Stimulated activated CD8-positive, alpha-beta memory T cell treated with anti-CD3 and anti-CD28 coated beads, Interleukin-2, amount 100 ng/mL, for 48 hours (primary cell): ENCODE measurements at places on chromosomes 4 and X.

DNA sequence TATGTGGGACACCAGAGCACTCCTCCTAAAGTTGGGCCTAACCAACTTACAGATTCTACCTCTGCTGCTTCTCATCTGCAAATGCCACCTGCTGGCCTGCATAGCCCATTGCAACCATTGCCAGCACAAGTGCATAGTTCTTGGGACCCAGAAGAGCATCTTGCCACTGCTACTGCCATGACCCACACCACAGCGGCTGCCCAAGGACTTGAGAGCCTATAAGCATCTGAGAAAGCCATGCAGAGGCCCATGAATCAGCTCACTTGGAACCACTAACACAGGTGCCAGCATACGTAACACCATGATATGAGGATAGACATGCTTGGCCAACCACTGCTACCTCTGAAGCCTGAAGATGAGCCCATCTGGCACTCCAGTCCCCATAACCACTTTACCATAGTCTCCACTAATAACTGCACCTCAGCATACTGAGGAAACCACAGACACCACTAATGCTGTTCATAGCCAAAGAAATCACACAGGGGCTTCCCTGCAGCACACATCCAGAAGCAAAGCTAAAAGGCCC lies 258.1 kb upstream of the AGTR2 start:
- no peak for DNase-seq

DNA sequence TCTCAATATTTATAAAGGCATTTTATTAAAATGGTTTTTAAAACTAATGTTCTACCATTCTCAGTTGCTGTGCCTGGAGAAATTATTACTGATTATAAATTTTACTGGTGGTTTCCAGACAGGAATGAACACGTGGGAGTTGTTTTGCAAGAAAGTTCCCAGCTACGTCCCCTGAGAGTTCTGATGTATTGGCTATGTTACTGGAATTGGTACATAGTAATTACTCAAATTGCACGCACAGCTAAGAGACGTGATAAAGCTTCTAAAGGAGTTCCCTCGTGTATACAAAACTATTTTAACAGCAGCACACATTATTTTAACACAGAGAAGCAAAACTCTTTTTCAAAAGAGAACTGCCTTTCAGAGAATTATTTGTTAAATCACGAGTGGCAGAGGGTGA lies 292.2 kb downstream of the NLGN4X start:
- no peak for DNase-seq

DNA sequence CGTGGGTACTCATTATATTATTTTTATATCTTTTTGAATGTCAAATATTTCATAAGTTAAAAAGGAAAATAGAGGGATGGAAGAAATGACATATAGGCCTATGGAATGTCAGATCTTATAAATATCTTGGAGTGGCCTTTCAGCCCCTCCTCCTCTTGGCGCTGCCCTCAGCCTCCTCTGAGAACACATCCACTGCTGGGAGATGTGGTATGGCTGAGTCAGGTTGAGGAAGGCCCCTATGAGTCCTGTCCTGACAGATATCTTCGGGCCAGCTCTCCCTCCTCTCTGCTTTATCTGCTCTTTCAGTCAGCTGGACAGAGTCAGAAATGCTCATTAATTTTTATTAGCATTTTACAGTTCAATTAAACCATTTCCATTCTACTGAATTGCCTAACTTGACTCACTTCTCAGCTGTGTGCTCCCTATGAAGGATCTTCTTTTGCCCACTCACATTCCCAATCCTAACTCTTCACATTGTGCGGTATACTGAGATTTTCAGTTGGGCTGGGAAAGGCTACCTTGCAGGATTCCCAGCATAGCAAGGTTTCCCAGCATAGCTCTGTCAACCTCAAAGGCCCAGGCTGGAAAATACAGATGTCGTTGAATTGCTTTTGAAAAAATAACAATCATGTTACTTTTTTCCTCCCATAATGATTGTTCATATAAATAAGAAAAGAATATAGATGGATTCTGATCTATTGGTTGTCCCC lies 128.0 kb downstream of the ARHGEF9 start:
- no peak for DNase-seq

- no peak for DNase-seq
These were observed 13.9 kb downstream of the CDS1 start for GRCh38 chr4:84596826-84597225.

DNA sequence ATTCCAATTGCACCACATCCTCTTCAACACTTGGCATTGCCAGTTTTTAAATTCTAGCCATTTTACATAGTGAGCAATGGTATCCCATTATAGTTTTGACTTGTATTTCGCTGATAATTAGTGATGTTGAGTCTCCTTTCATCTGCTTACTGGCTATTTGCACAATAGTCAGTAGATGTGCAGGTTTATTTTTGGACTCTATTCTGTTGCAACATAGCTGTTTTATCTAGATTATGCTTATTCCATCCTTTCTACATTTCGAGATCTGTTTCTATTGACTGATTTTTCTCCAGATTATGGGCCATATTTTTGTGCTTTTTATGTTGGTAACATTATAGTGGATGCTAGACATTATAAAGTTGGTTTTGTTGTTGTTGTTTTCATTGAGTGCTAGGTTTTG lies 106.1 kb downstream of the WWC2 start:
- no peak for DNase-seq

DNA sequence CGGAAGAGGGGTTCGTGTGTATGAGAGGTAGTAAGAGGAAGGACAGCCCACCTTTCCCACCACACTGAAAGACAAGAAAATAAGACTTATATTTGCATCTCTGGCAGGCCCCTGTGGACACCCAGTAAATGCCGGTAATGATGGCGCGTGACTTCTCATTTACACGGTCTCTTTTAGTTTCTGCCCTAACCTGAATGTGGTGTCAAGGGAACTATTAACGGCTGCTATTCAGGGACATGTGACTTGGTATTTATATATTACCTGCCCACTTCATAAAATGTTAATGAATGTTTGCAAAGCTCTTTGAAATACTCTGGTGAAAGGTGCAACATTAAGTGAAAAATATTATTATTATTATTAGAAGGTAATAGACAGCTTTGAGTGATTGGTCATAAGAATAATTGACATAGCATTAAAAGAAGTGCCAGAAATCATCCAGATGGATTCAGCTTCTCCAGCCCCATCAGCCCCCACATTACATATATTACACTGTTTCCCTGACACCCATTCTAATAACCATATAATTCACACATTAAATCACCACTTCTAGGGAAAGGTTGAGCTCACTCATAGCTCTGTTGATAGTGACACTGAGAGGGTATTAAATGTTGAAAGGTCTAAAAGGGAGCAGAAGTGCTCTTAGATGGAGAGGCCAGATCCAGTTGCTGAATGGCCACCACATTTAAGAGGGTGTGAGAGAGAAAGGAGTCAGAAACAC lies 83.0 kb upstream of the BEND4 start:
- DNase-seq, result no peak

- no peak for DNase-seq
These were observed 100.5 kb downstream of the AASDH start for GRCh38 chr4:56286763-56287162.

DNA sequence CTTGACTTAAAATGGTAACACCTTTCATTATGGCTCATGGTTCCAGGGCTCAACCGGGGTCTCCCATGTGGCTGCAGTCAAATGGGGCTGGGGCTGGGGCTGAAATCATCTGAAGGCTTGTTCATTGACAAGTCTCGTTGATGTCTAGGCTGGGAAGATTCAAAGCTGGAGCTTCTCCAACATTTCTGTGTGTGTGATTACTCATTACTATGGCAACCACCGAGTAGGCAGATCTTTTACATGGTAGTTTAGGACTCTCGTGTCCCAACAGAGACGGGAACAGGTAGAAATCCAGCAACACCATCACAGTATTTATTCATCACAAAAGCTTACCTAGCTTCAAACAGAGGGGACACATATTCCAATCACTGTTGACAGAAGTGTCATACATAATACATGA lies 7.8 kb downstream of the YTHDC1 start:
- DNase-seq, result no peak

DNA sequence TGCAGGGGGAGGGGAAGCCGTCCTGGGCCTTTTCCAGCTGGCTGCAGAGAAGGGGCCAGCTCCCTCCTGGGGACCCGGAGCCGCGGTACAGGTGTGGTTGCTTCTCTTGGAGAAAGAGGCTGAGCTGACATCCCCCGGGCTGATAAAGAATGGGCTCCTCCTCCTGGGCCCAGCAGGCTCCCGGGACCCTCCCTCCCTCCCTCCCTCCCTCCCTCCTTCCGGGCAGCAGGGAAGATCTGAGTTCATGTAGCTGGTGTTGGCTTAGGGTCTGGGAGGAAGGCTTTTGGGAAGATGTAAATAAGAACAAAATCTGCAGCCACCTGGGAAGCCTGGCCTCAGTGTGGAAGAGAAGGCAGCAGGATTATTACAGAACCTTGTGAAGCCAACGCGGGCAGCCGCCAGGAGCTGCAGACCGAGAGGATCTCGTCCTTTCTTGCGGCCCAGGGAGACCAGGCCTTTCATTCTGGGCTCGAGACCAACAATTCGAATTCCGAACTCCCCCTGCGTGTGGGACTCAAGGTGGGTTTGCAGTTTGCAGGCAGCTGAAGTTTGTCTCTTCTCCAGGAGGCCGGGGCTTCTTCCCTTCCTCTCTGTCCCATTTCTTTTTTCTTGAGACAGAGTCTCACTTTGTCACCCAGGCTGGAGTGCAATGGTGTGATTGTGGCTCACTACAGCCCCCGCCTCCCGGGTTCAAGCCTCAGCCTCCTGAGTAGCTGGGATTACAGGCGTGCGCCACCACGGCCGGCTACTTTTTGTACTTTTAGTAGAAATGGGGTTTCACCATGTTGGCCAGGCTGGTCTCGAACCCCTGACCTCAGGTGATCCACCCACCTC lies at the start of gene PLCXD1:
Gene PLCXD1, plus strand, starts transcription at position 216 of the 834 bp plus-strand sequence. CDS start 2,807 bp downstream, outside the sequence.
- DNase-seq, result no peak

DNA sequence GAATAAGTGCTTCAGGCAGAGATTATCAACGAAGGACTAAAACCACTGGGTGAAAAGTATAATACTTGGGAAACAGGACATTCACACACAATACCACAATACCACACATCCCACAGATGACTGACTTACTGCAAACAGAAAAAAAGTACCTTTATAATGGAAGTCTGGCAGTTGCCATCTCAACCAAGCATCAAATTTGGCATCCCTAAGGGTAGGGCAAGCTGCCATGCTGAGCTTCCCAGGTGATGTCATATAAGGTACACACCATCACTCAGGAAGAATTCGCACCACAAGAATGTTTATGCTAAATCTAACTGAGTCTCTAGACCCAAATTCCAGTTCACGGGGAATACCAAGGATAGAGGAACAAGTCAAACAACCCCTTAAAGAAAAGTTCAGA lies 9.1 kb downstream of the QDPR start:
- no peak for DNase-seq

DNA sequence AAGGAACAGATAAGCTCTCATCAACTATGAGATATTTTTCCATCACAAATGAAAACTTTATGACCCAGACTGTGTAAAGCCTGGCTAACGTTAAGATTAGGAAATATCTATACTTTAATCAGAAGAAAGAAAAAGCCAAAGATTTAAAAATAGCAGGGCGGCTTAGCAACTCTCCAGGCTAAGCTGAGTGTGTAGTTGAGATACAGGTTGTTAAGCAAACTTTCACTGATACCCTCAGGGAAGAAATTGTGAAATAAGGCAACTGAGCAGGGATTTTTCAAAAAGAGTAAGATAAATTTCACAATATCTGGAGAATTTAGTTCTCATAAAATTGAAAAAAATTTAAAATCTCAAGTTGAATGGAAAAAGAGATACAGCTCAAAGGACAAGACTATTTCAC lies 382.0 kb downstream of the RAPGEF2 start:
- DNase-seq, result no peak

DNA sequence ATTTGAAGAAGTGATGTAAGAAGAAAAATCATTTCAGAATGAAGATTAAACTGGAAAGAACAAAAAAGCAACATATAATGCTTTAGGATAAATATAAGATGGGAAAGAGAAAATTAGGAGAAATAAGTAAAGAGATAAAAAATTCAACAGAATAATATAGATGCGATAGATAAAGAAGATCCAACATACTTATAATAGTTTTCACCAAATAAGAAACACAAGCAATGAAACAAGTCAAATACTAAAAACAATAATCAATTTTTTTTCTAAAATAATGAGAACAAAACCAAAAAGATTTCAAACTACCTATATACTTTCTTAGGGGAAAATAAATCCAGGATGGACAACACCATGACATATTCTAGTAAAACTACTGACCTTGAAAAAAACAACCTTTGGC lies 10.1 kb upstream of the DKK2 start:
- no peak for DNase-seq

GRCh38 chrX:109774136-109774535 lies 41.1 kb upstream of the ACSL4 start:
- no peak for DNase-seq

DNA sequence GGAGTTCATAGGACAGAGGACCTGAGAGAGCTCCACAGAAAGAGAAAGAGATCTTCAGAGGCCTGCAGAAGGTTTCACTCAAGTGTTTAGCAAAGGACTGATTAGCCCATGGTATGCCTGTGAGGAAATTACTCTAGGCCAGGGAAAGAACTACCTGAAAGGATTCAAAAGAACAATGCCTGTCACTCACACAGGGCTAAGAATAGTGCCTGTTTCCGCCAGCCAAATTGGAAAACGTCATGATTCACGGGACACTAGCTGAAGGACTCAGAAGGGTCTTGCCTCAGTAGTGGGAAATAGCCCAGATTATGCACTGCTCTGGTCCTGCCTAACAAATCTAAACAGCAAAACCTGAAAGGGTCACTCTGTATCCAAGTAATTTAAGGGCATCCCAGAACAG lies 21.1 kb downstream of the SYTL4 start:
- no peak for DNase-seq

DNA sequence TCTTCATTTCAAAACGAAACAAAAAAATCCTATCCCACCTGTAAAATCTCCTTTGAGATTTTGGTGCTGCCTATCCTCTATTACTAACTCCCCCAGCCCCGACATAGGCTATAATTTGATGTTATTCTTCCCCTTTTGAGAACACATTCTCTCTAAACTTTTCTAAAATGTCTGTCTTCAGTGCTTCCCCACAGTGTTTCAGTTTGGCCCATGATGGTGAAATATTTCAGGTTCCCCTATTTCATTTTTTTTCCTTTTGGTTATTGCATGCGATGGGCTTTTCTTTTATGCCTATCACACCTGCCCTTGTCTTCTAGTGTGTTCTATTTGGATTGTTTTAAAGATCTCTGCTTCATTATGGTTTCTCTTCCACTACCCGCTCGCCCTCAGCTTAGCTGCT lies 14.7 kb downstream of the BCORL1 start:
- no peak for DNase-seq

- DNase-seq, result no peak
These were observed 300.0 kb upstream of the PUDP start for GRCh38 chrX:7447801-7448499.

DNA sequence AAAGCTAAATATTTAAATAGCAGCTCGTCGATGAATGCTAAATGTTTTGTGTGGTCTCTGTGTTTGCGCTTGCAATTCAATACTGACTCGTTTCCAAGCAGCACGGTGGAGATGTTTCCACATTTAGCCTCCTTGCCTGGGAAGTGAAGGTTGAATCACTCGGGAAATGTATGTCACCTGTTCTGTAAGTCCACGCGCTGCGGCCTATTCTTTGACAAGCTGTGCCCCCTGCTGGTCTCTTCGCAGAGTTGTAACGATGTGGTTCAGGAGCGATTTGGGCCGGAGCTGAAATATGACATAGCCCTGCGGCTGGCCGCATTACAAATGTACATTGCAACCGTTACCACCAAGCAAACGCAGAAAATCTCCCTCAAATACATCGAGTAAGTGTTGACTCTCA lies 89.6 kb upstream of the PRPS2 start:
- peak; percentile 3 for DNase-seq
